ENCODE measurements at places on chromosomes 13 and 19.

DNA sequence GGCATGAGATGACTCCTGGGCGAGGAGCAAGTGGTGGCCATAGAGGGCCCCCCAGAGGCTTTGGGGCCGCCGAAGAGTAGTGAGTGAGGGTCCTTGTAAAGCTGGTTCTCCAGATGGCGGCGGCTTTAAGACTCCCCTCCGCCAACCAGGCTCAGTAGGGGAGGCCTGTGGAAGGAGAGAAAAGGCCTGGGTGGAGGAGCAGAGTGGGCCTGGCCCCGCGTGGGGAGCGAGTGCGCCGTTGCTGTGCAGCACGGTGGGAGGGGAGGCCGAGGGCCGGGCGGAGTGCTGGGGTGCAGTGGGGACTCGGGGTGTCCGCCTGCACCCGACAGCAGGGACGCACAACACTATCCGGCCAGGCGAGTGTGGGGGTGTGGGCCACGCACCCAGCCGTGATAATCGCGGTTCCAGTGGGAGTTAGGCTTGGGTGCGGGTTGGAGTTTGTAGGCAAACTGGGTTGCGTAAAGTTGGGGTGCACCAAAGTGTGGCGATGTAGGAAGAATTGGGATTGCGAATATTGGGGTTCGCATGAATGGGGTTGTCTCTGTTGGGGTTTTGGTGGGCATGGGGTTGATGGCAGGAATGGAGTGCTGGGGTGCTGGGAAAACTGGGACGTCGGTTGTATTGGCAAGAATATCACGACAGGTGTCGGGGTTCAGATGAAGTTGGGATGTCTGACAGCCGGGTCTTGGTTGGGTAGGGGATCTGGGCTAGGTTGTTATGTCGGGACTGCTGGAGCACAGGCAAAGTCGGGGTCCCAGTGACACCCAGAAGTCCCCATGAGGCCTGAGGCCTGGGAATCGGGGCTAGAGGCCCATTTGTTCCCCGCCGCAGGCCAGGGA is 687 bp upstream of the CIRBP start:
- no peak for DNase-seq

DNA sequence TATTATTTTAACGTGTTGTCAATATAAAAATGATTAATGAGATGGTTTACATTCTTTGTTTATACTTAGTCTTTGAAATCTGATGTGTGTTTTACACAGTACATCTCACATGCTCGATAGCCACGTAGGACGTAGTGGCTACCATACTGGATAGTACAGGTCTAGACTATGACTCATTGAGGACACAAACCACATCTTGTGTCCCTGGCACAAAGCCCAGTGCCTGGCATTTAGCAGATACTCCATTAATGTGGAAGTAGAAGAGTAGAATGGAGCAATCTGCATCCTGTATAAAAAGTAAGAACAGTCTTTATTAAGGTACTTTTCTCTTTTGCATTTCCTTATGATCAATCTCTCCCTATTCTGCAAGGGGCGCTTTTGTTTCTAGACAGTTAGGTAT is 49.0 kb upstream of the FRY start:
- DNase-seq: no peak

DNA sequence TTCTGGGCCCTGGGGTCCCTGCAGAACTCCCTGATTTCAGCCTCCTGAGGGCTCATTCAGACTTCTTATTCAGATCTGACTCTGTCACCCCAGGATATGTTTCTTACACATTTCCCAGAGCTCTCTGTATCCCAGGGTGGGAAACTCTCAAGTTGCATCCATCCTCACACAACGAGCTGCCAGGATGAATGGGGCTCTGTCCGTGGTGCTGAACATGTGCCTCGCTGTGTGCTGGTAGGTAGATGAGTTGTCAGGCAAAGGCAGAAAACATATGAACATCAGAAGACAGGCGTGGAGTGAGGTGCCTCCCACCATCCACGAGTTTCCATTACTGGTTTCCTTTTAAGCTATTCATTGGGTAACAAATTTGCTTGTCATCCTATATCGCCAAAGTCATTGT is 11.4 kb upstream of the IGFL1 start:
- DNase-seq: peak; percentile 57

DNA sequence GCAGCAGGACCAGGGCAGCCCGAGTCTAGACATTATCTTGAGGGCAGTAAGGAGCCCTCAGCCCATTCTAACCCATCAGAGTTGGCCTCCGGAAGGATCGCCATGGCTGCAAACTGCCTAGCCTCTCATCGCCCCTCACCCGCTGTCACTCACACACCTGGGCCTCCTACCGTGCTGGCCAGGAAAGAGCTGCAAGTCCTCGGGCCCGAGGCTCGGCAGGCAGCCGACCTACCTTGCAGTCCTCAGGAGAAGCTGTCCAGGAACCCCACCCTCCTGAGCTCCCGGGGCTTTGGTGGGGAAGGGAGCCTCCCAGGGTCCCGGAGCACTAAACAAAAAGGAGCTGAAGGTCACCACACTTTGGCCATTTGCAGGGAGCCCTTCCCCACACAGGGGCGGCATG is 46.8 kb downstream of the CCNE1 start:
- DNase-seq: no peak

GRCh38 chr13:20131057-20131832 is 29.6 kb downstream of the GJA3 start:
- DNase-seq: no peak

- no peak for DNase-seq
Measured at GRCh38 chr19:53991224-53992113, at the start of gene CACNG6. Gene CACNG6, plus strand, starts transcription at chr19:53991637. Its CDS starts 1,241 bp downstream, at chr19:53992878.

DNA sequence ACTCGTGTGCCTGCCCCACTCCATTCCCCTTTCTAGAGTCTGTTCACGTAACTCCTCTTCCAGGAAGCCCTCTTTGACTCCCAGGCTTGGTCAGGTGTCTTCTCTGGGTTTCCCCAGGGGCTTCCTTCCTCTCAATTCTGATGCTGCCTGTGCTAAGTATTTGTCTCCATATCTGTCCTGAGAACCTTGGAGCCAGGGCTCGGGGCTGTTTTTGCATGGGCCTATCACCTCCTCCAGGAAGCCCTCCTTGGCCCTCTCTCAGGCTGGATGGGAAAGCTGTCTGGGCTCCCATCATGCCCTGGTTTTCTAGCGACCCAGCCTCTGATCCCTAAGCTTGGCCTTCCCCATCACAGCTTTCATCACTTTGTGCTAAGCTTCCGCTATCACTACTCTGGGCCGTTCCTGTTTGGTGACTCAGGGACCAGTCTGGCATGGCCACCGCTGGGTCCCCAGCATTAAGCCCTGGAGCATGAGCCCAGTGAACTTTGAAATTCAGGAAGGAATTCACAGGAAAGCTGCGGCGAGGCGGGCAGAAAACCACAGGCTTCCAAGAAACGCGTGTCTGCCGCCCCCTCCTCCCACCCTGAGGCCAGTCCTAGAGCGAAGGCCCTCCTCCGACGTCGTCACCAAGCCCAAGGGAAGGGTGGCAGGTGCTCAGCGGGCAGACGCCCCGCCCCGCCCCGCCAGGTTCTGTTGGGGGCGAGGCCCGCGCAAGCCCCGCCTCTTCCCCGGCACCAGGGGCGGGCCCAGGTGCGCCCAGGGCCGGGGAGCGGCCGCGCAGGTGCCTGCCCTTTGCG is 486 bp upstream of the SPINT2 start:
- peak; percentile 90 for DNase-seq

DNA sequence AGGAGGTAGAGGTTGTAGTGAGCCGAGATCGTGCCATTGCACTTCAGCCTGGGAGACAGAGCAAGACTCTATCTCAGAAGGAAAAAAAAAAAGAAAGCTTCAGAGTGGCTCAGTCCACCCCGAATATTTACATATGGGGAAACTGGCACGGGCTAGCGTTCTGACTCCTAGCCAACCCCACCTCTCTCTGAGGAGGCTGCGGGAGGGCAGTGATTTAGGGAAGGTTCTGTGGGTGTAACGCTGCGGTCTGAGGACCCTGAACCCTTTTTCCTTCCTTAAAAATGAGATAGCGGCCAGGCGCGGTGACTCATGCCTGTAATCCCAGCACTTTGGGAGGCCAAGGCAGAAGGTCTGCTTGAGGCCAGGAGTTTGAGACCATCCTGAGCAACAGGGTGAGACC is 5.0 kb downstream of the LRRC25 start:
- DNase-seq: no peak

- DNase-seq: peak; percentile 69
Measured at GRCh38 chr19:34220472-34221063, 33.8 kb upstream of the GARRE1 start.

DNA sequence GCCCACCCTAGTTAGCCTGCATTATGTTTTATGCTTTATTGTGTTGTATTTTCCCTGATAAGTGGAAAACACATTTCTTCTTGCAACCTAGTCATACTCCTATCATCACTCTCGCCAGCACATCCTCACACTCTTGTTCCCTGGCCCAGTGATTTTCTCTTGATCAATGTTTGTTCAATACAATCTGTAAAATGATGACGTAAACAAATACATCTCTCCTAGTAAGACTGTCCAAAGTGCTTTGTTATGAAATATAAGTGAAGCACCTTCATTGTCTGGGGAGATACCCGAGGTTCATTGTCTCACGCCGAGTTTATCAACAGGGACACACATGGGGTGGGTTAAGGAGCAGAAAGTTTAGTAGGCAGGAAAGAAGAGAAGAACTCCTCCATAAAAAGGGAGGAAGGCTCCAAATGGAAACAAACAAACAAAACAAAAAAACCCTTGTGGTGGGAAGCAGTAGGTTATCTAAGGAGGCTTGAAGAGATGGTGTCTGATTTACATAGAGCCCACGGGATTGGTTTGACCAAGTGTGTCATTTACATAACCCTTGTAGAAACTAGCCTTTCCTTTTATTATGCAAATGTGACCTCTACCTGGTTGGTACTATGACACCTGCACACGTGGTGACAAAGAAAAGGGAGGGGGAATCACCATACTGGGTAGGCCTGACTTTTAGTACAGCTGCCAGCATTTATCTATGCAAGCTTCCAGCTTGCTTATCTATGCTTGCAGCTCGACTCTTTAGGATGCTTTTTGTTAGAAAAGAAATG is 1317.9 kb upstream of the SPRY2 start:
- no peak for DNase-seq

DNA sequence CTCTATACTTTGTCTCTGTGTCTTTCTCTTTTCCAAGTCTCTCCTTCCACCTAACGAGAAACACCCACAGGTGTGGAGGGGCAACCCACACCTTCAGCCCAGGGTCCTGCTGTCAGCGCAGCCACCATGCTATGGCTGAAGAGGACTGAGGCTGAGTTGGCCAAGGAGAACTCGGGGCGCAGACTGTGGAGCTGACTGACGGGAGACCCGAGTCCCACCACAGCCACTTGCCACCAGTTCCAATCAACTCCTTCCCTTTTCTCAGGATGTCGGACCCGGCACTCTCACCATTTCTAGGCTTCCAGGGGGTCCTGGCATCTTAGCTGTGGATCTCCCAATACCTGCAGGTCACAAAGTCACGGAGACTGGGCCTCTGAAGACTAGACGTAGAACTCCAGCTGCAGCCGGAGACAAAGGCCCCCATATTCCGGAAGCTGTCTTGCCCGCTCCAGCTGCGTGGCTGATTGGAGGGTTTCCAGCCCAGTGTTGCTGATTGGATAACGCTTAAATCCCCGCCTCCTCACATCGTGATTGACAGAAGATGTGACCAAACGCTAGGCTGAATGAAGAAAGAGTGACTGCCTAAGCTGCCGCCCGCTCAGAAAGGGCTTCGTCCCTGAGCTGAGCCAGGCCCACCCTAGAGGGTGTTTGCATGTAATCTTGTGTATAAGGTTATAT is 63.6 kb downstream of the ZNF429 start:
- peak; percentile 92 for DNase-seq

DNA sequence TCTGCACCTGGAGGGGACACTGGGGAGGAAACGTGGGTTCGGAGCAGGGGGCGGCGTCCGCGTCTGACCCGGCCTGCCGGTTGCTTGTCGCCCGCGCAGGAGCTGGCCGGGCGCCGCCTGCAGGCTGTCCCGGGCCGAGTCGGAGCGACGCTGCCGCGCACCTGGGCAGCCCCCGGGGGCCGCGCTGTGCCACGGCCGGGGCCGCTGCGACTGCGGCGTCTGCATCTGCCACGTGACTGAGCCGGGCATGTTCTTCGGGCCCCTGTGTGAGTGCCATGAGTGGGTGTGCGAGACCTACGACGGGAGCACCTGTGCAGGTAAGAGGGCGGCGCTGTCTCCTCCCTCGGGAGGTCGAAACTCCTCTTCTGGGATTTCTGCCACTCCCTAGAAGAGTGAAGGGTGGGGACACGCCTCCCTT is 1.3 kb downstream of the ITGBL1 start:
- no peak for DNase-seq

GRCh38 chr19:38946229-38947010 is 15.7 kb downstream of the MRPS12 start:
- DNase-seq: no peak

- no peak for DNase-seq
Measured at GRCh38 chr19:18049385-18049784, 37.3 kb downstream of the IL12RB1 start.

DNA sequence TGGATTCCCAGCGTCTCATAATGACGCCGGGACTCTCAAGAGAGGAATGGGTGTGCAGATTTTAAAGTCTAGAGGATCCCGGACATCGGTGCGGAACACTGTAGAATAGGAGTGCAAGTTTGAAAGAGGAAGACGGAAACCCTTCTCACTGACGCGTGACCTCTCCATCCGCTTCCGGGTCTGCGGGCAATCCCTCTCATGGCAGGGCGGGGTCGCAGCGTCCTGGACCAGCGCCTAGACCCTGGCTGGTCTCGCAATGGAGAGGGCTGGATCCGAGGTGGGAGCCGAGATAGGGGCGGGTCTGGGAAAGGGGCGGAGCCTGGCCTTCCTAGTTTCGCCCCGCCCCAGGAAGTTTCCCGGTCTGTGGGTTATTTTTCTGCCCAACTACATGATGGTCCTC is 4.6 kb upstream of the ZNF845 start:
- DNase-seq: peak; percentile 31

DNA sequence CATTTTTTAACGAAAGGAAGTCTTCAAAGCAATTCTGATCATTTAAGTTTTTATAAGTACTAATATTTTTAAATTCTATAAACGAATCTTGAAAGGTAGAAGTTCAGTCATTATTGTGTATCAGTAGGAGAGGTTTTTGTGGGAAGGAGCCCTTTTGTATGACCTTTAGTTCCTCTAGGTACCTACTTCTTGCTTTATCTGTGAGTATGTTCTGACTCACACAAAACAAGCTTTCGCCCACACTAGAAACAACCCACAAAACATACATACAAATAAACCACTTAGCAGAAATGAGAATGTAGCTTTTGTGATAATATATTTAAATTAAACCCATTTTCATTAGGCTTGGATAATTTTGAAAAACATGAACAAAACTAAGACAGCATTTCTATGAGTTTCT is 27.8 kb downstream of the ERCC5 start:
- no peak for DNase-seq

- no peak for DNase-seq
Measured at GRCh38 chr19:19010551-19010950, 22.8 kb downstream of the SUGP2 start.

DNA sequence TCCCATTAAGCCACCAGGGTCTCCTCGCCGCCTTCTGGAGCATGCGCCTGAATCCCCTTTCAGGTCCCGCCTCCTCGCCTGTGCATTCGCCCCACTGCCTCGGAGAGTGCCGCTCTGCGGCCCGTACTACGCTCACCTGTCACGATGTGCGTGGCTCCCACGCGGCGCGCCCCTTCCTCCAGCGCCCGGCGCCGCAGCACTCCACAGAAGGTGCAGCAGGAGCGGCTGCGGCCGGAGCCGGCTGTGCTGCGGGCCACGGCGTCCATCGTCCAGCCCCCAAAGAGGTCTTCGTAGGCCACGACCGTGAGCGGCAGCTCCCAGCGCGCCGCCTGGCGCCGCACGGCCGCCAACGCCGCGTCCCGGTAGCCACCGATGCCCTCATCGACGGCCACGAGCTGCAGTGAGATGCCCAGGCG is 4.3 kb downstream of the CTU1 start:
- no peak for DNase-seq
